CD4-positive, alpha-beta T cell treated with Interleukin-1 beta for 1 hour (primary cell): ENCODE measurements at places on chromosomes 5 and 9.

DNA sequence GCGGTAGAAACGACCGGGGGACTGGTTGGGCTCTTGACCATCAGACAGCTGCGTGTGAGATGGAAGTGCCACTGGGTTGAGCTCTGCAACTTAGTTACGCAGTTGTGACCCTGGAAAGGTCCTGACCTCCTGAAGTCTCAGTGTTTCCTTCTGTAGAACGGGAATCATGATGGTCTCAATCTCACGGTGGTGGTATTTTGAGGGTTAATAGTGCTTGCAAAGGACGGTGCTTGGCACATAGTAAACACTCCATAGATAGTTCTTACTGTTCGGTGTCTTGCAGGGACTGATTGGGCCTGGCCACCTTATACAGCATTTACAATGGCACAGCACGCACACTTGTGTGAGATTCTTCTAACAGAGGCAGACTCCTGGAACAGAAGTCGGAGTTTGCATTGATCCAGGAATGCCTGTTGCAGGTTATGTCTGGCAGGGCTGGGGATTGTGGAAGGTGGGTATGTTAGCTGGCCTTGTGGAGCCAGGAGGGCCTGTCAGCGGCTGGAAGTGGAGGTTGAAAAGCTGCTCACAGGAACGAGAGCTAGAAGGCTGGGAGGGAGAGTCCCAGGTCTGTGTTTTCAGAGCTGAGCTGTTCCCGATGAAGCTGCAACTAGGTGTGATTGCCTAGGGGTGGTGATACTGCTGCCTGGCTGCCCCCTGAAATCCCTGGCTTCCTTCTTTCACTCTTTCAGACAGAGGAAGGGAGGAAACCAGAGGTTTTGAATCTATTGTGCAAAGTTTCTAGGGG lies 962 bp upstream of the TXN start:
- DNase-seq = no peak

GRCh38 chr5:172052450-172053236 lies 46.2 kb upstream of the FBXW11 start:
- DNase-seq = no peak

DNA sequence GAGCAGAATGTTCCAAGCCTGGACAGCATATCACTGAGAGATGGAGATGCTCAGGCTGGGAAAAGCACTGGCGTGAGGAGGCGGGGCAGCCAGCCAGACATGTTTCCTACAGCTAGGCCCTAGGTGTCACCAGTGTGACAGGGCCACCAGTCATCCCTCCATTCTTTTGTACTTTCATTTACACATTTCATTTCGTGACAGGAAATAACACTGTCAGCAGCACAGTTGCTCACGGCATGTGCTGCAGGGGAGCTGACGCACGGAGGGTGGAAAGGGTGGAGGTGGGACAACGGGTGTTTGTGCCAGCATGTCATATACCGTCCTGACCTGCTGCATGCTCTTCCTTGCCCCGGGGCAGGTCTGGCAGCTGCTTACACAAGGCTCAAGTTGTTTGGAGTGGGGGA lies 14.8 kb upstream of the CEMIP2 start:
- DNase-seq = peak; percentile 91

DNA sequence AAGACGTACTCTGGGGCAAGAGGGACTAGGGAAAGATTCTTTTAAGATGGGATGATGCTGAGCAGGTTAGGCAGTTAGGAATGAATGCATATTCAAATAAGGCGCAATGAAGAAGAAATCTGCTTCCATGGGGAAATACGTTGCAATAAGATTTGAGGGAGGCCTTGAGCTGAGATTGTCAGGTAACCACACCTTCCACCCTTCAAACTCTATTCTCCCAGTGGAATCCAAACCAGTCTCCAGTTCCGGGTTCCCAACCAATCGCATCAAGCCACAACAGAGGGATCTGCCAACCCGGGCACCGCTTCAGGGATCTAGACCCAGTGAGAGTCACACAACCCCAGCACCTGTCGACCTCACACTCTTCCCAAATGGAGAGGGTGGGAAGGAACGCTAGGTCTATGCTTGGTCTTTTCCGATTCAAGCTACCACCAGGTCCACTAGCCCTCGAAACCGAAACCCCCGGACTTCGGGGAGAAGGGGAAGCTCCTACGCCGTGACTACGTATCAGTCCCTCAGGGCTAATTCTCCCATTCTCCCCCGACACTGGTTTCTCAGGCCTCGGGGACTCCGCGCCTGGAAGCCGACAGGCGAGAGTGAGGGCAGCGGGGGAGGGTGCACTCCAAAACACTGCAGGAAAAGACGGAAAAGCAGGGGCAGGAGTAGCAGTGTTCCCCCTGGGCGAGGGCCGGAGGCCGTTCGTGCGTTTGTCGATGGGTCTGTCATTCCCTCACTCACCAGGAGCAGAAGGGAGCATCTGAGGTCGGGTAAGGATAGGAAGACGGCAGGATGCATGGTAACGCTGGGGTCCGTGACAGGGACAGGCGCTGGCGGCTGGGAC lies 534 bp downstream of the ERP44 start:
- DNase-seq = peak; percentile 42

GRCh38 chr9:93673021-93673838 lies 96.8 kb downstream of the PHF2 start:
- no peak for DNase-seq

DNA sequence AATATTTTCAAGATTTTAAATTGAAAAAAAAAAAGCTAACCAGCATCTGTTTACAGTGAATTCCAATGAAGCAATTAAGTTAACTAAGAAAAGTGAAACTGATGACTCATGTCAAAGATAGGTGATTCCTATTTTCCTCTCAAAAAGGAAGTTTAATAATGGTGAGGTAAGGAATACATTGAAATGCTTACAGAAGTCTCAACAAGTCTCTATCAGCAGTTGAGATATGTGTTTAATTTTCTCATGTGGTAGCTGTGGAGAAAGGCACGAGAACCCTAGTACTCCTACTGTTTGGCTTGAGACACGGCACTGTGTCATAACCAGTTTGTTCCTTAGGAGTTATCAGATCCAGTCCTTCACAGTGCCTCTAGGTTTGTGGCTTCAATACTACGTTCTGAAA lies 114.5 kb downstream of the SLC25A46 start:
- no peak for DNase-seq

DNA sequence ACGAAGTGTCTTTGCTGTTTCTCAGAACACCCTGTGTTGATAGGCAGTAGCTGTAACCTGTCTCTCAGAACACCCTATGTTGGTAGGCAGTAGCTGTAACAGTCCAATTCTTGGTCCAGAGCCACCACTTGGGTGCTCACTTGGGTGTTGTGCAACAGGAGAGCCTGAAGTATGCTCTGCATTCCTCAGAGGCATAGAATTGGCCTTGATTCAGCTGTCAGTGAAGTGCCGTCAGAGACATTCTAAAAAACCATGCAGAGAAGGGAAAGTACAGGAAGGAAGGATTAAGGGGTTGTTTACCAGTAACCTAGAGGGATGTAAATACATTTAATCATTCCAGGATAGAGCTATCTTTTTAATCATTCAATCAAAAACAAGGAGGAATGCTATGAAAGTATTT lies 231.2 kb downstream of the ARRDC3 start:
- DNase-seq = no peak

DNA sequence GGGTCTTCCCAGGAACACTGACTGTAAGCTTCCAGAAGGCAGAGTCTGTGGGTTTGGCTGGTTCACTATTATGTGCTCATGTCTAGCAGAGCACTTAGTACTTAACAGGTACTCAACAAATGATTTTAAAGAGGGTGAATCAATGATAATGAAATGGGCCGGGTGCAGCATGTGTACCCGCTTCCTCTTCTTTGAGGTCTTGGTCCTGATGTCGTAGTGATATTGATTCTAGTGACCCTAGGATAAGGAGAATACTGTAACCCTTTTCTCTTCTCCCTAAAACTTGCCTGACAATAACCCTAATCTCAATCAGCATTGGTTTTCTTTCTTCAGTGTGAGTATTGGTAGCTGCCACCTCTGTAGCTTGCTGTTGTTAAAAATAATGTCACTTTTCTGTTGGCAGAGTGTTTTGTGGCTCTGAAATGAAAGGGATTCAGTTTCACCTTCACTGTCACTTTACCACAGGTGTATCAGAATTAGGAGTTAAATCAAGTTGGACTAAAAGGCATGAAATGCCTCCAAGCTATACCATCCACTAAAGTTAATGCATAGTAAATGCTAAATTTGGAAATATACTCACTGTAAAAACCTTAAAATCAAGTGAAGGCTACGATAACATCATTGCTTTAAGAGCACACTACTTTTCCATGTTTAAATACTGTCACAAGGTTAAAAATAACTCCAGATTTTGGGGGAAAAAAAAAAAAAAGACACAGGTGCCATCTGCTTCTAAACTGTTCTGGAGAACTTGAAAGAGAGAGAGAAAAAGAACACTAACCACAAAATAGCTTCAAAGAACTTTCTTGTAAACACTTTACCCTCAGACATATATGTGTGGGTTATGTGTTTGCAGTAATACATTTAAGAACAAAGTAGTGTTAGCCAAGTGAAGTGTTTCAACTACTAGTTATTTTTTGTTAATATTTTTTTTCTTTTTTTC lies 6.0 kb downstream of the CAMK4 start:
- peak; percentile 57 for DNase-seq

DNA sequence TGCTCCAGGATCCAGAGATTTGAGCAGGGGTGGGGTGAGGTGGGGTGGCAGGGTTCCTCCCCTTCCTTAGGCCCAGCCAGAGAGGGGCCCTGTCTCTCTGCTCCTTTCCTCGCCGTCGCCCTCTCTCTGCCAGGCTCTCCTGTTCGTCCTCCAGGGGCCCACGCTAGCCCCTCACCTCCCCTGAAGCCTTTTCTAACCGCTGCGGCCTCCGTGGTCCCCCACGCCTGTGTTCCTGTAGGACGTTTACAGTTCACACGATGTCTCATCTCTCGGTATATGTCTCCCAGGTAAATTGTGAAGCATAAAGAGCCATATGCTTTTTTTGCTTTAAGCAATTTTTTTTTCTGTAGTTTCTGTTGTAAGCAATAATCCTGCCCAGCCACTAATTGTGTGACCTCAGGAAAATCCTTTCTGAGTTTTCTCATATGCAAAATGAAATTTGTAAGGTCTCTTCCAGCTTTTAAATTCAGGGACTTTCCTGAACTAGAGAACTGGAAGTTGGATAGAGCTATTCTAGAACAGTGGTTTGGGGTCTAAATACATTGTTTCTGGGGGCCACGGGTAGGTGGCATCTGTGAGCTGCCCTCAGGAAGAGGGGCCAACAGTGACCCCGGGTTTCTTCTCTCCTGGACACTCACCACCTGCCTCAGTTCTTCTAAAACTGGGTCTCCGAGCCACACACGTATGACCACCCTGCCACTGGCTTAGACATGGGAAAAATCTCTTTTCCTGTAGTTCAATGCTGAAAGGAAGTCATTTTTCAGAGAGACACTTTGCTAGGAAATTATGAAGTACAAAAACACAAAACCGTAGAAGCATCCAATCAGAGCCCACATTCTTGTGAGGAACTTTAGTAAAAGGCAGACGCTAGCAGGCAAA lies 50.2 kb upstream of the ZNF366 start:
- no peak for DNase-seq

DNA sequence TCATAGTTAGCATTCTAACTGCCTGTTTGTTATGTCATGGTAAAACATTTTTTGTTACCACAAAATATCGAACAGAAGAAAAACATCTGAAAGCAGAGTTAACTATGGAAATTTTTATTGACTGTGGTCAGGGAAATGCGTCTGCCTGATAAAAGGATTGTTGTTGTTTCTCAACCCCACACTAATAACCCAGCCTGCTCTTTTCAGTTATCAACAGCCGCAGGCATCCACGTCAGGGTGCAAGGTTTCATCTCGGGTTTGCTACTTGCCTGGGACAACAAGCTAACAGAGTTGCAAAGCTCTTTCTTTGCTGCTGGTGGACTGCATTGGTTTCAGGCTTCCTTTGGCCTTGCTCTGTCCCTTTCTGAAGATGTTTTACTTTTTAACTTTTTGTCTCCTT lies 969.2 kb downstream of the CDH18 start:
- no peak for DNase-seq

DNA sequence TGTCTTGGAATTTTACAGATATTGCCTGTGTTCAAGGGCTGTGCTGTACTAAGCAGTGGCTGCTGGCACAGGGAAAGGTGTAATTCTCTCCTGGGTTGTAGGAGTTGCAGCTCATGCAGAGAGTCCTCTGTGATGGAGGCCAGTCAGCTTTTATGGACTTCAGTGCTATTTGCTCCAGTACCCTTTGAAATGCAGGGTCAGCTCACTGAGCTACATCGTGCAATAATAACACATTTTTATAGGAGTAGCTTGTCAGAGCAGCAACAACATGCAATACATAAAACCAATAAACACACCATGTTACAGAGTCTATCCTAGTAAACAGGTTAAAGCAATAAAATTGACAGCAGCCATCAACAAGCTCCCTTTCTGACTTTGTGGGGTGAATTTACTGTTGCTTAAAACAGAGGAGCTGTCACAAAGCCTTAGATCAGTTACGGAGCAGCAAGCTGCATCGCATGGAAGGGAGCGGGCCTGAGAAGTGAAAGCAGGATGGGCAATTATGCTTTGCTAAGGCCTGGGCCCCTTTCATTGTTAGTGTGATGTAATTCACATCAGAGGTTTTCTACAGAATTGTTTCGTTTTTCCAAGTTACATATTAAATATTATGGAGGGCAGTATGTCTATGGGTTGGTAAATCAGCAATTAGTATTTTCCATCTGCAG lies 16.8 kb downstream of the CD180 start:
- no peak for DNase-seq

- DNase-seq = no peak
Observed at GRCh38 chr9:108476574-108476973, 379.2 kb downstream of the ACTL7B start.

- no peak for DNase-seq
Observed at GRCh38 chr5:96140084-96140483, 178.4 kb upstream of the ELL2 start.

- peak; percentile 73 for DNase-seq
Observed at GRCh38 chr5:177405805-177406204, 3.6 kb downstream of the F12 start.
